Stimulated activated CD4-positive, alpha-beta T cell treated with anti-CD3 and anti-CD28 coated beads, Interleukin-2, amount 100 ng/mL, for 24 hours (primary cell): ENCODE measurements at places on chromosomes 2 and 18.

DNA sequence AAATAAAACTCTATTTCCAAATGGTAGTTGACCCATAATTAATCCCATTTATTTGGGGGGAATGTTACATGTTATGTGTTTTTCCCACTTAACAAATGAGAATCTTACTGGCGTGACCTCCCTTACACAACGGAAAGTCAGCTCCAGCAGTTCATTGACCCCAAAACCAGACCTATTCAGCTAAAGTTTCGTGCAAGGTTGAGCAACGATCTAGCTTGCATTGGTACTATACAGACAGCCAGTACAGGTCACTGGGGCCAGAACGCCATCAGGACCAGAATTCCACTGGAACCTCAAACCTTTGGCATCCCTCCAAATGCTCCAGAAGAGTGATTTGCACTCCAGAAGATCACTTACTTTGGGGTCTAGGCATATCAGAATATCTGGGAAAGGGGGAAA is 6.8 kb upstream of the CTAGE1 start:
- no peak for DNase-seq

- DNase-seq, result no peak
These were observed 50.0 kb downstream of the NAB1 start for GRCh38 chr2:190698895-190699294.

DNA sequence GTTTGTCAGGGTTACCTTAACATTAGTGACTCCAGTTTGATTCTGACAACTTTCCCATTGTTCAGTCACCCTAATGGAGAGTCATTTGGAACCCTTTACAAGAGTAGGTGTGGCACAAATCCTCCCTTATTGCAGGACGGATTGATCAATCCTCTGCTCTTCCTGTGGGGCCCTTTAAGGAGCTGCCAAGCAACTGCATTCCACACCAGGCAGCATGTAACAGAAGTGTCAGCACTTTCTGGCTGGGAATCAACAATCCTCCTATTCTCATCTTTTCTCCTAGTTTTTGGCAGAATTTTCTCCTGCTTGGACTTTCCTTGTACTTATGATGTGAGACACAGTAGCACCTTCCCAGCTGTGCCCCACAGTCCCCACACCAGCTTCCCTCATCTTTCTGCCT is 177.8 kb downstream of the ST6GAL2 start:
- no peak for DNase-seq

DNA sequence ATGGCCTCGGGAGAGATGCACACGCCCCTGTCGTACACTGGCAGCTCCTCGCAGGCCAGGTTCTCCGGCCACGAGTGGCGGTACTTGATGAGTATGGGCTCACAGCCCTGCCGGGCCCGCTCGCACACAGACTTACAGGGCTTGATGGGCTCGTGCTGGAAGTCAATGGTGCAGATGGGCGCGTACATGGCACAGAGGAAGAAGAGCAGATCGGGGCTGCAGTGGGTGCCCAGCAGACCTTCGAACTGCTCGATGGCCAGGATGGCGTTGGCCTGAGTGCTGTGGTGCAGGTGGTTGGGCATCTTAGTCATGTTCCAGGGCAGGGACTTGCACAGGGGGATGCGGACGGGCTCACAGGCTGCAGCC is 359 bp downstream of the FRZB start:
- DNase-seq, result no peak

GRCh38 chr2:65525616-65526231 is 93.3 kb upstream of the SPRED2 start:
- no peak for DNase-seq

DNA sequence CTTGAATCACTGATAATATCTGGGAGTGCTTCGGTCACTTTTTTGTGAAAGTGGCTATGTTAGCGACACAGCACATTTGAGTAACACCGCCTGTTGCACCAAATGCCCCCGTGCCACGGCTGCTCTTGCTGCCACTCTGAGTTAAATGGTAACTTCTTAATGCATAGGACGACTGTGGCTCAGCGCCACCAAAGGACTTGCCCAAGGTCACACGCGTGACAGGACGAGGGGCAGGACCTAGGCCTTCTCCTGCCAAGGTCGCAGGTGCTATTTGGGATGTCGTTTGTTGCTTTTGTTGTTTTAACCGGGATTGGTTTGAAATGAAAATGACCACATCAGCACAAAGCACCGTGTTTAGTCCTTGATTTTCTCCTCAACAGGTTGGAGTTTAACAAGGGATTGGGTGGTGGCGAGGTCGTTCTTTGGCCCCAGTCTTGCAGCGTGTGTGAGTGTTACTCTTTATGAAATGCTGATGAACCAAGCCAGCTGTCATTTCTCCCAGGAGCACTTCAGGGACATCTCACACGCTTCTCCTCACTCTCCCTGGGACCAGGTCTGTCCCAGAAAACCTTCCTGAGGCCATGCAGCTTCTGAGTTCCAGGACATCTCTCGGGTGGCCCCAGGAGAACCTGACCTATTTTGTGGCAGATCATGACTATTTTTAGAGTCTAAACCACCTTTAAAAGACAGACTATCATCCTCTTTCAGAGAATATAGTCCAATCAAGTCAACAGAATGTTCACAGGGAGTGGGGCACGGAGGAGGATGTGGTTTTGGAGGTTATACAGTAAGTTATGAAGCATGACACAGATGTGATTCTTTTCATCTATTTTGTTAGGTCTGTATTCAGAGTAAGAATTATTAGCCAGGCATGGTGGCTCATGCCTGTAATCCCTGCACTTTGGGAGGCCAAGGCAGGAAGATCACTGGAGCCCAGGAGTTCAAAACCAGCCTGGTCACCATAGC is 49.9 kb downstream of the MTCL1 start:
- peak; percentile 21 for DNase-seq

GRCh38 chr2:218444692-218445357 is 25.9 kb downstream of the VIL1 start:
- no peak for DNase-seq

DNA sequence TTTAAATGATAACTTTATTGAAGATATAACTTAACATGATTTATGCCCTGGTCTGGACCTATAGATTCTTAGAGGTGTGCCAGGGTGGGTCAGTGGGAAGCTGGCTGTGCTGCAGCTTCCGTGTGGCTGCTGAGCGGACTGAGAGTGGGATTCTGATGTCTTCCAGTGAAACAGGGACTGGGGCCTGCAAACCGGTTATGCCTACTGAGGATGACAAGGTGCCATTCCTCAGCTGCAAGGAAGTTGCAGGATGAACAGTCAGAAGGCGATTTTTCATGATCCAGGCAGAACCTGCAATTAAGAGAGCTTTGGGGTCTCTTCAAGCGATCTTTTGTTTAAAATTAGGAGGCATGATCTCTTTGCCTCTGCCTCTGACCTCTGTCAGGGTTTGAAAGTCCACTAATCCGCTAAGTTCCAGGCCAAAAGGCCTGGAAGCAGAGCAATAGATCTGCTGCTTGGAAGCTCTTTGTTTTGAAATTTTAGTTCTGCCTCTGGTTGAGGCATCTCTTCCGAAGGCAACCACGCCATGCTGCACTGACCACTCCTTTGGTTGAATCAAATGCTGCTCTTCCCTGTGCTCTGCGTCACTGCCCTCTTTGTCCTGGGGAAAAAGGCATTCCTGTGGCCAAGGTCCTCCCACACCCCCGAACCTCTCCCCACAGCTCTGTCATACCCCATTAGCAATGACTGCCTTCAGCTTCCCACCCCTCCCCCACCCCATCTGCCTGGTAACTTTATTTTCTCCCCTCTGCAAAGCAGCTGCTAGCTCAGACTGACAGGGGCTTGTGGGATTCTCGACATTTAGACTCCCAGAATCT is 2.0 kb downstream of the TMEM169 start:
- peak; percentile 24 for DNase-seq

- no peak for DNase-seq
These were observed 259.8 kb downstream of the OSR1 start for GRCh38 chr2:19098467-19099160.

GRCh38 chr2:178908810-178909209 is 101.6 kb upstream of the TTN start:
- DNase-seq, result no peak

DNA sequence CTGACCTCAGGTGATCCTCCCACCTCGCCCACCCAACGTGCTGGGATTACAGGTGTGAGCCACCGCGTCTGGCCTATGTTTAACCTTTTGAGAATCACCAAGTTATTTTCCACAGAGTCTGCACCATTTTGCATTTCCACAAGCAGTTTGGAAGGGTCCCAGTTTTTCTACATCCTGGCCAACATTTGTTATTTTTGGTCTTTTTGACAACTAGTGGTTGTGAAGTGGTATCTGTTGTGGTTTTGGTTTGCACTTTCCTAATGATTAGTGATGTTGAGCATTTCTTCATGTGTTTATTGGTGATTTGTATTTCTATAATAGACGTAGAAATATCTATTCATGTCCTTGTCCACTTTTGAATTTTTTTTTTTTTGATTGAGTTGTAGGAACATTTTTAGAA is 67.9 kb downstream of the BIRC6 start:
- no peak for DNase-seq

DNA sequence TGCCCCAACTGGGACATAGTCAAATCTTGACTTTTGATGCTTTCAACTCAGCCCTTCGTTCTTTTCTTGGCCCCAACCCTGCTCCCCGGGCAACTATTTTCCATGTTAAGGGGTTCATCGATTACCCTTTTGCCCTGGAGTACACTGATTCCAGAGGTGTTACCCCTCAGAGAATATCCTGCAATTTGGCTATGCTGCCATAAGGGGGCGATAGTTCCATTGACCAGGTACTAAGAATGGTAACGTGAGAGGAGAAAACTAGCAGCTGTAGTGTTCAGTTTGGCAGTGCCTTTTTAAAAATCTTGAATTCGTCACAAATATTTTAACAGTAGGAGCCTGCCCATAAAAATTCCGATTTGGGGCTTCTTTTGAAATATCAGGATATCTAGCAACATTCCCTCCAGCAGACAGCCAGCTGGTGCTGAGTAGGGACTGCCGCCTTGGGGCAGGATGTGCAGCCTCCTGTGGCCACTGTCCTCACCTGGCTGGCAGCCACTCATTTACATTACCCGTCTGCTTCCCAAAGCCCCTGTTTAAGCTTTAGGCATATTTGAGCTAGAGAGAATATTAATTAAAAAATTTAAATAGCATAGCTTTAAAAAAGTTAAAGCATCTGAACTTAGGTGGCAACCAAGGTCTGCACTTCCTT is 146.3 kb upstream of the SKOR2 start:
- DNase-seq, result no peak
